ENCODE measurements at places on chromosomes 12 and 14. TPM values are rescaled to one million over a fixed set of nuclear protein-coding genes. Genes with fewer than 3 reads are reported as not detected.

DNA sequence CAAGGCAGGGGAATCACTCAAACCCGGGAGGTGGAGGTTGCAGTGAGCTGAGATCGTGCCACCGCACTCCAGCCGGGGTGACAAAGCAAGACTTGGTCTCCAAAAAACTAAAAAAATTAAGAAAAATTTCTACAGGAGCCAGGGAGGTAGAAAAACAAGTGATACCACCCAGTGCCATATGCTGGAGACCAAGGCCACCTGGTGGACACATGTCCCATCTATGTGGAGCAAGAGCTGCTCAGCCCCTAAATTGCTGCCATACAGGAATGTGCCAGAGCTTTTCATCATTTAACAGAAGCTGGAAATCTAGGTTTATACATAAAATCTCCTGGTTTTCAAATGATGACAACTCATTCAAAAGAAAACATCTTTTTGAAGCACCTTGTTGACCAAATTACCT is 61.4 kb upstream of the ELK3 start:
- DNase-seq: no peak

DNA sequence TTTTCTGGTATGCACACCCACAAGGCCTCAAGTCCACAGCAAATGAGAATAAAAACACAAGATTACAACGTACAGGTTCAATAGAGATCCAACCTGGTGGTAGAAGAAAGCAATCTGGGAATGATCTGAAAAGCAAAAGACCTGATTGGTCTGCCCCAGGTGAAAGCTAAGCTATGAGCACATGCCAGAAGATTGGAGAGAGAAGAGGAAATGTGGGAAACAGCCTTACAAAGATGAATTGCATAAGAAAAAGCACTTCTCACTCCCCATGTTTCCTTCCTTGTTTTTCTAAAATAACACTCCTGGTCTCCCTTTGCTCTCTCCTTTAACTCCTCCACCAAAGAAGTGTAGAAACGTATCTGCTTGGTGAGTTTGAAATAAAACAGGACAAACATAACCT is 77.3 kb upstream of the ANO6 start:
- DNase-seq: no peak

DNA sequence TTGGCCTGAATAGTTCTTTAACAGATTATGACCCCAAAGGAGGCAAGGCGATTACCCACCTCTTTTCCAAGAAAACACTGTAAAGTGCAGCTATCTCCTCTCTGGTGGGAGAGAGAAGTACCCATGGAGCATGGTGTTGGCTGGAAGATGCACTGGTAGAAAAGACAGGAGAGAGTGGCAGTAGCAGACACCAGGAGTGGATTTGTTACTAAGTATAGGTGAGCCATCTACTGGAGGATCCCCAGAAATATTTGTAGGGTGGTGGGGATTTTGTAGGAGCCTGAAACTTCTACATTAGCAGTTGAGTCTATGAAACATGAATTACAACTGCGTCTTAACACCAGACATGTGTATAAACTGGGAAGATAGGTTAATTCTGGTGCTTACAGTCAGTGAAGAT is 148.0 kb downstream of the SLC38A4 start:
- no peak for DNase-seq

- no peak for DNase-seq
Measured at GRCh38 chr12:120964298-120964697, 14.0 kb upstream of the HNF1A start.

DNA sequence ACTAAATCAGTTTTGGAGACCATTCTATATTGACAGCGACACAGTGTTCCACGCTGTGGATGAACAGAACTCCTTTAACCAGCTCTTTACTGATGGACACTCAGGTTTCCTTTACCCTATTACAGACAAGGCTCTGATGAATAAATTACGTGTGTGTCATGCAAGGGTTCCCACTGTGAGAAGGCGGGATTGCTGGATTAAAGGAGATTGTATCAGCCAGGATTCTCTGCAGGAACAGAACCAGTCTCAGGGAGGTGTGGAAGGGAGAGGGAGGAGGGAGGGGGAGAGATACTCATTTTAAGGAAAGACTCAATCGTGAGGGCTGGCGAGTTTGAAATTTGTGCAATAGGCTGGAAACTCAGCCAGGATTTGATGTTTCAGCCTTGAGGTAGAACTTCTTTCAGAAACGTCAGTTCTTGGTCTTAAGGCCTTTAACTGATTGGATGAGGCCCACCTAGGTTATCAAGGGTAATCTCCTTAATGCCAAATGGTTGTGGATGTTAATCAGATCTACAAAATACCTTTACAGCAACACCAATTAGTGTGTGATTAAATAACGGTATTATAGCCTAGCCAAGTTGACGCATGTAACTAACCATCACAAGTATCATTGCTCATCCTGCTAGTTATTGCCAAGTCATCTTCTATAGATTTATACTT is 104.0 kb downstream of the GCH1 start:
- DNase-seq: no peak

DNA sequence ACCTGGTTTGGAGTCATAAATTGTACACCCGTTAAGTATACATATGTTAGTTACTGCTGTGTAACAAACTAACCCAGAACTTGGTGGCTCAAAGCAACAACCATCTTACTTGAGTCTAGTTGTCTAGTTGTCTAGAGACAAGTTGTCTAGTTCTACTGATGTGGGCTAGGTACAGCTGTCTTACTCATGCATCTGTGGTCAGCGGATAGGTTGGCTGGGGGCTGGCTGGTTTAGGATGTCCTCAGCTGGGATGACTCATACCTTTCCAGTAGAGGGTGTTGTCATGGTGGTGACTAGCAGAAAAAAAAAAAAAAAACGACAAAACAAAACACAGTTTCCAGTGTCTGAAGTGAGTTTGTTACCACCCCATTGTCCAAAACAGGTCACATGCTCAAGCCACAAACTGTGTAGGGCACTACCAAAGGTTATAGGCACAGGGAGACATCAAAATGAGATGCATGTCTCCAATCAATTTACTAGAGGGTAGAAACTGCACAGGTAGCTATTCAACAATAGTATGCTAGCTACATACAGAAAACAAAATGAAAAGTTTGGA is 680.3 kb downstream of the MED13L start:
- no peak for DNase-seq

- DNase-seq: no peak
Measured at GRCh38 chr14:66638689-66639088, 130.7 kb downstream of the GPHN start.

Gene SLC2A13
- total RNA-seq: 2.5 TPM

Gene ACRBP
- total RNA-seq: 0.83 TPM
